ENCODE measurements at places on chromosomes 11 and 22.

- no peak for DNase-seq
Measured at GRCh38 chr22:38924347-38924952, 33.0 kb upstream of the APOBEC3A start.

- no peak for DNase-seq
Measured at GRCh38 chr11:29024386-29024785, 916.2 kb downstream of the METTL15 start.

GRCh38 chr22:27778294-27779090 is 23.1 kb downstream of the MN1 start:
- DNase-seq, result no peak

DNA sequence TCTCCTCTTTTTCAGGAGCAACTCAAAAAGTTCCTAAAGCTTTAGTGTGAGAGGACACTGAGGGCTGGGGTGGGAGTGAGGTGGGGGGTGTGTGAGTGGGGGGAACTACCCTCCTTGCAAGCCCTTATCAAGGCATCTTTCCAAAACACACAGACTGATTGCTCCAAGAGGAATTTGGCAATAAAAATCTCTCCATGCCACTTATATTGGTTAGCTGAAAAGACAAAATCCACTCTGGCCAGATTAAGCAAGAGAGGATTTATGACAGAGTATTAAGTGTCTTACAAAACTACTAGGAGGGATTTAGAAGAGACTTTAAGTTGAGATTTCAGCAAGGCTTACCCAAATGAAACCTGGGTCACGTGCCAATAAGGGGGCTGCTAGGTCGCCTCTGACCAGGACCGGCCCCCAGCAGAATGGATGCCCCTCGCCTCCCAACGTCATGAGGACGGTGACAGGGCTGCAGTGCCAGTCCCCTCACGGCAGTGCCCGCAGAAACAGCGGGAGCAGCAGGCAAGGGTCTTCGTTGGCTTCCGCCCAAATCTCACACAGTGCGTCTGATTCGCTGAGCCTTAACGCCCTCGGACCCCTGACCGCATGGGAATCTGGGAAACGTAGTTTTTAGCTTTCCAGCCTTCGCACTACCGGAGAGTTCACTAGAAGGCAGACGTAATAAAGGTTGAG is 22.1 kb upstream of the CTR9 start:
- DNase-seq, result no peak

GRCh38 chr11:61090982-61091372 is 11.3 kb upstream of the CD5 start:
- no peak for DNase-seq

GRCh38 chr22:36385491-36386350 is 2.0 kb downstream of the MYH9 start:
- DNase-seq, result no peak

DNA sequence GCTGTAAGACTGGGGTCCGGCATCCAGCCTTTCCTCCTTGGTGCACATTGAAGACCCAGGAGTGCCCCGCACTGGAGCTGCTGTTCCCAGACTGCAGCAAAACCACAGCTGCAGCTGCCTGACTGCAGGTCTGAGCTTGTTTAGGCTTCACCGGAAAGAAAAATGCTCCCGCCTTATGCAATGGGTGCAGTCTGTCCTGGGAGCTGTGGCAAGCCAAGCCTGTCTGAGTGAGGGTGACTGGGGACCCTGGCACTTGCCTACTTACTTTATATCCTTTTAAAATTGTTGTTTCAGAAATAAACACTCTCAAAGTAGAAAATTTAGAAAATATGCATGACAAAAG is 23.3 kb upstream of the CD44 start:
- no peak for DNase-seq

DNA sequence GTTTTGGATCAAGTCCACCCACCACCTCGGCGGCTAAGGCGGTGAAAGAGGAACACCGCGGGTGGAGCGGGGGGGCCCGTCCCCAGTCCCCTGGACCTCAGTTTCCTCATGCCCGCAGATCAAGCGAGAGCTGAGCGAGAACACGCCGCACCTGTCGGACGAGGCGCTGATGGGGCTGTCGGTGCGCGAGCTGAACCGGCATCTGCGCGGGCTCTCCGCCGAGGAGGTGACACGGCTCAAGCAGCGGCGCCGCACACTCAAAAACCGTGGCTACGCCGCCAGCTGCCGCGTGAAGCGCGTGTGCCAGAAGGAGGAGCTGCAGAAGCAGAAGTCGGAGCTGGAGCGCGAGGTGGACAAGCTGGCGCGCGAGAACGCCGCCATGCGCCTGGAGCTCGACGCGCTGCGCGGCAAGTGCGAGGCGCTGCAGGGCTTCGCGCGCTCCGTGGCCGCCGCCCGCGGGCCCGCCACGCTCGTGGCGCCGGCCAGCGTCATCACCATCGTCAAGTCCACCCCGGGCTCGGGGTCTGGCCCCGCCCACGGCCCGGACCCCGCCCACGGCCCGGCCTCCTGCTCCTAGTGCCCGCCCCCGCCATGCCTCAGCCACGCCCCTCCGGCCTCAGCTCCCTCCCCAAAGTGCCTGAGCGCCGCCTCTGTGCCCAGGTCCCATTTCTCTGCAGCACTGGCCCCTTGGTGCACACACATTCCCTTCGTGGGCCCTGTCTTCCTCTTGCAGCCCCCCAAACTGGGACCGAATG is 12.7 kb downstream of the MAFF start:
- peak; percentile 42 for DNase-seq

DNA sequence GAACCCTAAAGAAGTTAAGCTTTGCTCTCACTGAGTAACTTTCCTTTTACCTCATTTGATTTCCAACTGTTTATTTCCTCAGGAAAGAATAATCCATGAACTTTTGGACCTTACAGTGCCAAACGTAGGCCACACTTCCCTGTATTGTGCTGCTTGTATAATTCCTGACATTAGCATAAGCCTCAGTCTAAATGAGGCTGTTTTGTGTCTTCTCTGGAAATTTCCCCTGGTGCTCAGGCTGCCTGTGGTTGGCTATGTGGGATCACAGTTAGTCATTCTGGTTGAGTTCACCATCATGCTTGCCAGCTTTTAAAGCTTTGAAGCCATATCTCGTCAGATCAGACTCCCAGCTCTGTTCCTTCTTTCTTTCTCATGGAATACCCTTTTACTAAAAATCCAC is 107.0 kb downstream of the FAM76B start:
- DNase-seq, result no peak

GRCh38 chr22:44523981-44524759 is 26.1 kb upstream of the RTL6 start:
- no peak for DNase-seq

- DNase-seq, result no peak
Measured at GRCh38 chr11:19199048-19199447, 2.7 kb downstream of the CSRP3 start.

- no peak for DNase-seq
Measured at GRCh38 chr11:119722281-119722794, 6.7 kb downstream of the NECTIN1 start.

DNA sequence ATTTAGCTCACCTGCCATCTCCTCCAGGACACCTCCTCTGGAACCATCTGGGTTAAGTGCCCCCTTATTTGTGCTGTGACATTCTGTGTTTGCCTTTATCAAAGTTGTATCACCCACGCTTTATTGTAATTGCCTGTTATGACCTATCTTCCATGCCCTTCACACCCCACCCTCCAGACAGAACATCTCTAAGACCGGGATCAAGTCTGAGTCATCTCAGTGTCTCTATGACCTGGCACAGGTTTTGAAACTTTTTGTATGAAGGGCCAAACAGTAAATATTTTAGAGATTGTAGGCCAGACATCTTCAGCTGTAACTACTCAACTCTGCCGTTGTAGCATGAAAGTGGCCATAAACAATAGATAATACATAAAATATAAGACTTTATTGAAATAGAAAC is 161.8 kb downstream of the SPON1 start:
- no peak for DNase-seq

DNA sequence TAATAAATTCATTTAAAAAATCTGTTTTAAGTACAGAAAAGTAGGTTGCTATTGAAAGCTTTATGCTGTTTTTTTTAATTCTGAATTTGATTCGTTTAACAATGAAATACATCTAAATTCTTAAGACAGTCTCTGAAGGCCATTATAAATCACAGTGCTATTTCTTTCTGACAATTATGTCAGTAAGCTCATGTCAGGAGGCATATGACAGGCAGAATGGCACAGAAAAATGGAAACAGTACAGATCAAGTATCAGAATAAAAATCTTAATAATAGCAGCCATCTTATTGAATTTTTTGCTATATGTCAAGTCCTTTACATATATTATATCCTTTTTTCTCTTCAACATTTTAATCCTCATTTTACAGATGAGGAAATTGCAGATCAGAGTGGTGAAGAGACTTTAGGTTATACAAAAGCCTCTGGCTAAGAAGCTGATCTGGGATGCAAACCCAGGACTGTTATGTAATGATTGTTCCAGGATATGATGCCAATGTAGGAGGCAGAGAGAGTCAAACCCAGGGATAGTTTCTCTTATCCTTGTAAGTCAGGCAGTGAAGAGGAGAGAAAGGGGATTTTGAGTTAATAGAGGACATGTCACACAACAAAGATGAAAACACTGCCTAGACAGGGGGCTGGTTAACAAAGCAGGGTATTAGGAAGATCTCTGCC is 283.1 kb upstream of the CCDC90B start:
- no peak for DNase-seq

GRCh38 chr11:35324981-35325380 is 94.4 kb downstream of the SLC1A2 start:
- no peak for DNase-seq

DNA sequence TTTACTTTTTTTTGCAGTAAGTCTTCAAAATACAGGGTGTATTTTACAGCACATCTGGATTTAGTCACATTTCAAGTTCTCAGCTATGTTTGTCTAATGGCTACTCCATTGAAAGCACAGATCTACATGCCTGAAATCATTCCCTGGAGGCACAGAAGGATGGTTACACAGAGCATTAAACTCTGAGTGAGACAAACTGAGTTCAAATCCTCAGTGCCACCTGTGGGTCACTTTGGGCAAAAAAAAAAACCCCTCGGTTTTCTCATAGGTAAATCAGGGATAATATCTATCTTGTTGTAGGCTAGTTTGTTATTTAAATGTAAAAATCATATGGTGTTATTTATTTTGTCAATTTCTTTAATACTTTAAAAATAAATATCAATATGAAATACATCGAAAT is 7.7 kb downstream of the ANKRD49 start:
- no peak for DNase-seq

GRCh38 chr11:134027671-134028070 is 41.2 kb upstream of the JAM3 start:
- no peak for DNase-seq

DNA sequence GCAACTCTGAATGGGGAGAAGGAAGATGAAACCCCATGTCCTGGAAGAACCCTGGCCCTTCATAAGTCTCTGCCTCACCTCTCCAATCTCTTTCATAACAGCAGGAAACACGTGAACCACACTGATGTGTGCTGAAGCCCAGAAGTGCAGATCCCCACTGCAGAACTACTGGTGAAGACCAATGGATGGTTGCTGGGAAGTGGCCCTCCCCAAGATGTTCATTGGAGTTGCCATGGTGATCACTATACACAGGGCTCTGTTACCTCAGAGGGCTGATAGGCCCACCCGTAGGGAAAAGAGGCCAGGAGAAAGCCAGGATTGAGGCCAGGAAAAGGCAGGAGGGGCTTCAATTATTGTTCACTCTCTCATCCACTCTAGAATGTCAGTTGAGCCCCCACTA is 11.6 kb downstream of the TST start:
- no peak for DNase-seq

GRCh38 chr22:27466229-27466628 is 335.3 kb downstream of the MN1 start:
- DNase-seq, result no peak

- peak; percentile 78 for DNase-seq
Measured at GRCh38 chr11:76152086-76152681, 54.1 kb downstream of the WNT11 start.

GRCh38 chr11:86617502-86617901 is 54.9 kb downstream of the ME3 start:
- no peak for DNase-seq

DNA sequence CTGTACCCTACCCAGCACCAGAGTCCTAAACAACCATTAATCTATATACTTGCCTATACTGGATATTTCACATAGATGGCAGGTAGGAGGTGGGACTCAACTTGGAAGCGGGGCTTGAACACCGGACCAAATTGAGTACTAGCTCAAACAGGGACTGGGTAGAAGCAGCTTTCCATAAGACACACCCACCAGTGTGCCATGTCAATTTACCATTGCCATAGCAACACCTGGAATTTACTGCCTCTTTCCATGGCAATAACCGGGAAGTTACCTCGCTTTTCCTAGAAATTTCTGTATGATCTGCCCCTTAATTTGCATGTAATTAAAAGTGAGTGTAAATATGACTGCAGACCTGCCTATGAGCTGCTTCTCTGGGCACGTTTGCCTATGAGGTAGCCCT is 38.6 kb upstream of the CUL5 start:
- no peak for DNase-seq

GRCh38 chr11:112165049-112165448 is 1.2 kb upstream of the IL18 start:
- DNase-seq, result no peak

DNA sequence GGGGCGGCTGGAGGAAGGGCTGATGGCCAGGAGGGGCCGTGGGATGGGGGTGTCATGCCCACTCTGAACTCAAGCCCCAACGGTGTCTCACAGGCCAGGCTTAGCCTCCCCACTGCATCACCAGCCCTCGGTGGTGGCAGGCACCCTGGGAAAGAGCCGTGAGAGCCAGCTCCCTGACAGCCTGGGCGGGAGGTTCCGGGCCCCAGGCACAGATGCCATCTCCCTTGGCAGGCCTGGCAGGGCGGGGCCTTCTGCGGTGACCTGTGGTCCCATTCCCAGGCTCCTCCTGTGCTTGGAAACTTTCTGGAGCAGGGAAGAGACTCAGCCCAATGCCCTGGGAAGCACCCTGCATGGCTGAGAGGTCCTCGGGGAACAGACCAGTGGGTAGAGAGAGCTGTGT is 4.8 kb downstream of the PHLDA2 start:
- DNase-seq, result no peak

- no peak for DNase-seq
Measured at GRCh38 chr11:114163830-114164401, 104.4 kb downstream of the ZBTB16 start.

DNA sequence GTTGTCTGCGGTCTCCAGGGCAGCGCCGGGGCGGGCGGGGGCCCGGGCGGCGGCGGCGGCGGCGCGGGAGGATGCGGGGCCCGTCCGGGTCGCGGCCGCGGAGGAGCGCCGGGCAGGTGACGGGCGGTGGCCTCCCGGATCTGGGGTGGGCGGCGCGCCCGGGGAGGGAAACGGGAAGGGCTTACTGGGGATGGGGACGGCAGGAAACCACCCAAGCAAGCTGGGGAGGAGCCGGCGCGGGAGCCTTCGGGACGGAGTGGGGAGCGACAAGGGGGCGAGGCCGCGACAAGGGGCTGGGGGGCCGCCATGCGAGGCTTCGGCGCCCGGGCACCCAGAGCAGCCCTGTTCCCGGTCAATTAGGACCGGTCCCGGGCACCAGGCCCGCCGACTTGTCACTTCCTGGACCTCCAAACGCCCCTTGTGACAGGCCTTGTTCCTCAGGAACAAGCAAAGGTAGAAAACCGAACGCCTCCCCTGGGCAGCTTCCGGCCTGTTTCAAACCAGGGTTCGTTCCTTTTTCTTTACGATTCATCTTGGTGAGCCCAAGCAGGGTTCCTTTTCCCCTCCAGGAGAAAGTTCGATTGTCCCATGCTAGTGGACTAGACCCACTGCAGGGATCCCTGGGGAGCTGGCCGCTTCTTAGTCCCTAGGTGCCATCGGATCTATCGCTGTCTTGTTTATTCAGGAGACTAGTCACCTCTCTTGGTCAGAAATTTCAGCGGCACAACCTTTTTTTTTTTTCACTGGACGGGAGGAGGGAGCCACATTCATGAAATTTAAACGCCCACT is 492 bp downstream of the JHY start:
- peak; percentile 26 for DNase-seq

- no peak for DNase-seq
Measured at GRCh38 chr11:46607516-46607915, 9.5 kb downstream of the HARBI1 start.

Data from stimulated activated CD8-positive, alpha-beta memory T cell treated with anti-CD3 and anti-CD28 coated beads, Interleukin-4, amount 100 ng/mL, for 24 hours (primary cell).